CD4-positive, alpha-beta T cell treated with Interleukin-17A for 4 hours (primary cell): ENCODE measurements at places on chromosomes 4 and X.

GRCh38 chr4:127045861-127046260 lies 586.9 kb upstream of the INTU start:
- DNase-seq = no peak

GRCh38 chrX:10819973-10820372 lies 199.6 kb upstream of the MID1 start:
- DNase-seq = no peak

DNA sequence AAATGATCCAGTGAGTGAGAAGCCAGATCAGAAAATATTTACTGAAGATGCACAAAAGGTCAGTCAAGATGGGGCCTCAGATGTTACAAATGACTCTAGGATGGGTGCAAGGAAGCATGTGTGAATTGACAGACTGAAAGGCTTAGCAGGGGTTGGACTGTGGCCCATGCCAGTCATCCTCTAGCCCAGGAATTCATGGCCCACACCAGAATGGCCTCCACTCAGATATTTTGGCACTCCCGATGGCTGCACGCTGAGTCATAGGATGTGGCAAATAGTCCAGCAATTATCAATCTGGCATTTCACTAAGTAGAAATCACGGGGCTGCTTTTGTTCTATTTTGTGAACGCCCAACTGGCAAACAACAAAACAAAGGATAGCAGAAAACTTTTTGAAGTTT lies 406.5 kb downstream of the IQCM start:
- no peak for DNase-seq

DNA sequence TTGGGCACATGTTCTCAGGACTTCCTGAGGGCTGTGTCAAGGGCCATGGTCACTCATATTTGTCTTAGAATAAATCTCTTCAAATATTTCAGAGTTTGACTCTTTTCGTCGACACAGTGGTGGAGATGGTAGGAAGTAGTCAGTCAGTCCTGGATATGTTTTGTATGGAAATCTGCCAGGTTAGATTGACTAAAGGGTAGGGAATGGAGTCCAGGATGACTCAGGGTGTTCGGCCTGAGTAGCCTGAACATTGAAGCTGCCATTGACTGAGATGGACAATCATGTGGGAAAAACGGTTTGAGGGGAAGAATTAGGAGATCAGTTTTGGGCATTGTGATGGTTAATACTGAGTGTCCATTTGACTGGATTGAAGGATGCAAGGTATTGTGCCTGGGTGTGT lies 177.1 kb upstream of the CENPE start:
- DNase-seq = no peak

- no peak for DNase-seq
These were observed 5.1 kb downstream of the CTSO start for GRCh38 chr4:155948541-155948940.

GRCh38 chr4:119659576-119659975 lies 31.0 kb upstream of the PDE5A start:
- no peak for DNase-seq

- no peak for DNase-seq
These were observed 1038.3 kb upstream of the SLIT2 start for GRCh38 chr4:19213388-19213787.

GRCh38 chr4:21469438-21470300 lies 478.9 kb downstream of the KCNIP4 start:
- DNase-seq = no peak

- DNase-seq = no peak
These were observed 62.9 kb downstream of the TMEM165 start for GRCh38 chr4:55458611-55459010.

DNA sequence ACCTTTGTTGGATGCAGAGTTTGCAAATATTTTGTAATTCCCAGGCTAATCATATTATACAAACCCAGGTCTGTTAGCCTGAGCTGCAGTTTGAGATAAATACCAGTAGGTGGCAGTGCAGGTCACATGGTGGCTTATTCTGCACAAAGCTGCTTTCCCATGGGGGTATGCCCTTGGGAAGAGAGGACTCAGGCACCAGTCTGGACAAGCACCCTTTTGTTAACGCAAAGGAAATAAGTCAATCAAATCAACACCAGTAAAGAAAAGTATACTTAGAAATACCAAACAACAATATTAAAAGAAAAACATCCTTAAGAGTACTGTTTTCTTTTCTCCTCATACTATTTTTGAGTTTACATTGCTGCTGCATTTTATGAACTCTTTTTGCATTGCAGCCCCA lies 389.0 kb upstream of the ZFP42 start:
- no peak for DNase-seq

- DNase-seq = no peak
These were observed 116.2 kb downstream of the GATB start for GRCh38 chr4:151644622-151645021.

- no peak for DNase-seq
These were observed 53.6 kb downstream of the NSG1 start for GRCh38 chr4:4440333-4441061.

DNA sequence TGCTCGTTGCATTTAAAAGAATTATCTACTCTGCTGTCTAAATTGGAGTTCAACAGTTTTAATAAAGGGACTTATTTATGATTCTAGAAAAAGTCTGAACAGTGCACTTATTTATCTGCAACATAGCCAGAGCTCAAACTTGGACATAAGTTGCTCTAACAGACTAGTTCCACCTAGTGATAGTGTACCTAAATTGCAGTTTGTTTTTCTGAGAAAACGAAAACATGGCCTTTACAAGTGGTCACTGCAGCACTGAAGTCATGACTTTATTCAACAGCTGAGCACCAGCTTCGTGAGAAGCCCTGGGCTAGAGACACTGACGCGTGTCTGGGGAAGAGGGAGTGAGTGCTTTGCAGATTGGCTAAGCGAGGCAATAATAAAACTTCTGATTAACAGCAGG lies 77.3 kb upstream of the IGSF1 start:
- no peak for DNase-seq

- DNase-seq = no peak
These were observed 25.2 kb upstream of the PNMA5 start for GRCh38 chrX:153019166-153019565.

- no peak for DNase-seq
These were observed 10.4 kb upstream of the ABLIM2 start for GRCh38 chr4:8168832-8169598.

GRCh38 chr4:185538806-185539205 lies 3.5 kb upstream of the PDLIM3 start:
- DNase-seq = no peak

DNA sequence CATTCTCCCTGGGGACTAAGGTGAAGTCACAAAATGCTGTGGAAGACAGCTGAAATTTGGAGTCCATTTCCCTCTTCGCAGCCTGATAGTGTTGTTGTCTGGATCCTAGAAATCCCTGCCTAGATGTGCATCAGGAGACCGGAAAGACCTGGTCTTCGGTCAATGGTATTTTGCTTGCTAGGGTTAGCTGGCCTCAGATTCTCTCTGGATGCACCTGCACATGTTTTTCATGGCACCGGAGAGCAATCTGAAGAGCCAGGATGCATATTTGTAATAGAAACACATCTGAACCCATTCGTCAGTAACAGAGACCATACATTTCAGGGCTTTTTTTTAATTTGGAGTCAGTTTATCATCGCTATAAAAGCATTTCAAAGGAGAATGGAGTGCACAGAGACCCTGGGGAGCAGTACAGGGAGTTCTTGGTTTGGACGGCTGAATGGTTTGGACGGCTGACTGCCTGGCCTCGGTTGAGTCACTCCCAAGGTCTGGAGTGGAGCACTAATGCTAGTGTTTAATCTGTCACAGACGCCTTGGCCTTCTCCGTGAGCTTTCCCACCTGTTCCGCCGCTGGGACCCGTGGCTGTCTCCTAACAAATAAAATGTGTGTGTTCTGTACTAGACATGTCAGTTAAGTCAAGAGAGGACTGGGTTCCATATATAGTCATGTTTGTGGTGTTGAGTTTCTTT lies 7.5 kb upstream of the PDLIM3 start:
- DNase-seq = no peak

GRCh38 chr4:40552536-40552935 lies 77.1 kb downstream of the RBM47 start:
- DNase-seq = no peak

DNA sequence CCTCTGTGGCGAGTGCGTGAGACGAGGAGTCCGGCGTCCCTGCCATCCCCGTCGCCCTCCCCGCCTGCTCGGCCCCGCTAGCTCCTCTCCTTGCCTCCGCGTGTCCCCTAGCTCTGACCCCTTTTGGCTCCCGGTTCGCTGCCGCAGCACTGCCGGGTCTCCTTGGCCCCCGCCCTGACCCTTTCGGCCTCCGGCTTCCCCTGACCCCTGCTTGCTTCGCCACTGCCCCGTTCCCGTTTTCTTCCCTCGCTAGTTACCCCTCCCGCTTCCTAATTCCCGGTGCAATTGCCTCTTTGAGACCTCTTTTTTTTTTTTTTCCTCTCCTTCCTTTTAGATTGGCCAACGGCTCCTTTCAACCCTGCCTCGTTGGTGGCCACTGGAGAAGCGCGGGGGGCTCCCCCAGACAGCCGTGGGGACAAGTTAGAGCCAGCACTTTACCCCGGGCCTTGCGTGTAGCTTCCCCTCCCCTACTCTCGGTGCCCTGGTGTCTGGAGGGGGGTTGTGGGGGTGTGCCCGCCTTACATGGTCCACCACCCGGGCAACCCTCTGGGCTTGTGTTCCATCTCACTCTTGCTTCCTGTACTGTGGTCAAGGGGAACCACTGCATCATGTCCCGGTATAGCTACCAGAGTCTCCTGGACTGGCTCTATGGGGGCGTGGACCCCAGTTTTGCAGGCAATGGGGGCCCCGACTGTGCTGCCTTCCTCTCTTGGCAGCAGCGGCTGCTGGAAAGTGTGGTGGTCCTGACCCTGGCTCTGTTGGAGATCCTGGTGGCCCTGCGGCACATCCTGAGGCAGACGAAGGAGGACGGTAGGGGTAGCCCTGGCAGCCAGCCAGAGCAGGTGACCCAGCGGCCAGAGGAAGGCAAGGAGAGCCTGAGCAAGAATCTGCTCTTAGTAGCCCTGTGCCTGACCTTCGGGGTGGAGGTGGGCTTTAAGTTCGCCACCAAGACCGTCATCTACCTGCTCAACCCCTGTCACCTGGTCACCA lies 548 bp downstream of the TMEM164 start:
- DNase-seq = peak; percentile 14

DNA sequence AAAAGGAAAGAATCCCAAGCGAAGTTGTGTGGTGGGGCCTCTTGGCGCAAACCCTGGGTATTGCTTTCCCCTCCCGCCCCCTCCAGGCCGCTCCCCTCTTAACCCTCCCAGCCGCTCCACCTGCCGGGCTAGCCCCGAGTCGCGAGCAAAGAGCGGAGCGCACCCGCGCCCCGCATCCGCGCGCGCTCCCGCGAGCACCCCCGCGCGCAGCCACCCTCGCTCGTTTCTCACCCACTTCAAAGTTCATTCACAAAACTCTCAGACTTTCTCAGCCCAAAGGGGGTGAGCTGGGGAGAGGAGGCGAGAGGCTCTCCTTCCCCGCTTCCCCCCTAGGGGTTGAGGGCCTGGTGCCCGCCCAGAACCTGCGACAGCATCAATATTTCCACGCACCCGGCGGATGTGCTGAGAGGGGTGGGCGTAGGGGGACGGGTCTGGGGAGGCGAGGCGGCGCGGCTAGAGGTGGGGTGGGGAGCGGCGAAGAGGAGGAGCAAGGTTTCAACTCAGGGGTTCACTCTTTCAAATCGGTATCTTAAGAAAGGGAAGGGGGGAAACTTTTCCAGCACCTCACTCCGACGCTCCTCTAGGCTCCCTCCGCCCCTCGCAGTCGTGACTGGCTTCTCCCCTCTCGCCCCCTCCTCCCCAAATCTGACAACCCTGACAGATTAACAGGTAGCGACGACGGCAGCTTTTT lies 1.8 kb downstream of the MAML3 start:
- DNase-seq = peak; percentile 84

- DNase-seq = no peak
These were observed 1116.3 kb downstream of the FAT4 start for GRCh38 chr4:126431049-126431448.

DNA sequence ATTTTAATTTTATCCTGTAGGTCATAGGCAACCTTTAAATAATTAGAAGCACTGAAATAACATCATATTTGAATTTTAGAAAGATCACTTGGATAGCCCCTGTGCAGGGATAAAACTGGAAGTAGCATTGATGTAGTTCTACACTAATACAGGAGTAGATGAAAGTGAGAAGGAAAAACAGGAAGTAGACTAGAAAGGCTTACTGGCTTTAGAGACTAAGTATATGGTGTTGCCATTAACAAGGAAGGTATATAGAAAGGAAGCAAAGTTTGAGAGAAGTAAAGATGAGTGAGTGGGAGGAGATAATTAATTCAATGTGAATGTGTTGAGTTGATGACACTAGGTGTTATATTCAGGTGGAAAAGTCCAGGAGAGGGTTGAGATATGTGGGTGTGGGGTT lies 73.1 kb upstream of the EPGN start:
- no peak for DNase-seq

GRCh38 chr4:156992943-156993342 lies 21.3 kb upstream of the PDGFC start:
- no peak for DNase-seq

- no peak for DNase-seq
These were observed 137.4 kb upstream of the MAMLD1 start for GRCh38 chrX:150225756-150226155.

- DNase-seq = no peak
These were observed 1568.4 kb upstream of the TENM3 start for GRCh38 chr4:180674619-180675358.

DNA sequence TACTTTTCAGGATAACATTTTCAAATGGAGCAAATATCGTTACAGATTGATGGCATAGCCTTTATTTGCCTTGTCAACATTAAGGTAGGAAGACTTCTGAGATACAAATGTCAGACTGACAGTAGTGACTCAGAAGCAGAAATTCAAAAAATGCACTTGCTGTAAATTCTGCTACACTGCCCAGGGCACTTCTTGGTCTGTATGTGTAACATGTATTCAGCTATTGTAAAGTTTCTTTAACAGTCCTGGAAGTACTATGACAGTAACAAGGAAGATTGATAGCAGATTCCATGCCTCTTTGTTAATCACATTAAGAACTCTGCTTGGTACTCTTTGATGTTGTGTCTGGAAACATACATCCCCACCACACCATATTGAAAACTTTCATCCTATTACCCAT lies 69.6 kb upstream of the PCDH18 start:
- DNase-seq = no peak

DNA sequence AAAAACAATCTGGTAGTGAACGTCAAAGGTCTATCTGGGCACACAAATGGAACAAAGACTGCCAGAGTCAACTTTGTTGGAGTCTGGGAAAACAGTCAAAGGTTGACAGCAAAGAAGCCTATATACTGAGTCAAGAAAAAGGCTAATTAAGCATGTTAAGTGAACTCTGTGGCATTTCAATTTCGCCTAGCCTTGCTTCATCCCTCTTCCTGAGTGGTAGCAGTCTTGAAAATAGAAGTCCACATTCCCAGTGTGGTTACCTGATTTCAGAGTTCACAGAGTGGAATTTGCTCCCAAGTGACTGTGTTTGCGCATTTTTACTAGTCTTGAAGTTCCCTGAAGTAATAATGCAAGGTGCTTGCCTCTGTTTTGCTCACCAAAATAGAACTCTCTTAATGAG lies 760.0 kb downstream of the FSTL5 start:
- DNase-seq = no peak

GRCh38 chr4:155371432-155372043 lies 5.2 kb downstream of the MAP9 start:
- DNase-seq = no peak
